ENCODE measurements at places on chromosomes 6 and 20. TPM values are rescaled to one million over a fixed set of nuclear protein-coding genes. Genes with fewer than 3 reads are reported as not detected.

GRCh38 chr6:167856999-167857660, 30.4 kb downstream of the AFDN start:
- no peak overlapping the region for H3K27ac ChIP-seq
- no peaks in the 10 kb centered on the region for H3K27me3 ChIP-seq
- H3K4me3 ChIP-seq, result no peak overlapping the region
- DNase-seq, result no peak
- H3K4me1 ChIP-seq, result no peaks in the 10 kb centered on the region

DNA sequence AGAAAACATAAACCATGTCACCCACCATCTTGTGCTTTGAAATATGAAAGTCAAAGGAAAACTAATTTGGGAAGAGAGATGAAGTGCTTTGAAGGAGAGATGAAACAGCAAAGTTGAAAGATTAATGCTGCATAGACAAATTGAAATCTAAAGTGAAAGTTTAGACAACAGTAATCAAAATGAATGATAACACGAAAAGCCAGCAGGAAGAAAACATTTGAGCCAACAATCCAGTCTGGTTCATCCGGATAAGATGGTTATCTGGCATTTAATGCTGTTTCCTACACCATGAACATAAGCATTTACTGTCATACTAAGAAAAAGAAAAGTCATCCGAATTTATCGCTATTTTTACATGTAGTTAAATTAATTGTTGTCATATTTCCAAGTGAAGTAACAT, 595 bp downstream of the HAO1 start:
- H3K4me3 ChIP-seq, result no peak overlapping the region
- no peaks in the 10 kb centered on the region for H3K4me1 ChIP-seq
- no peaks in the 10 kb centered on the region for H3K36me3 ChIP-seq
- no peak overlapping the region for H3K27ac ChIP-seq
- no peak for DNase-seq
- no peaks in the 10 kb centered on the region for H3K27me3 ChIP-seq

- DNase-seq, result peak; percentile 96
- no peaks in the 10 kb centered on the region for H3K27me3 ChIP-seq
- H3K36me3 ChIP-seq, result no peaks in the 10 kb centered on the region
These were observed 117.6 kb upstream of the UST start for GRCh38 chr6:148629181-148629580.

DNA sequence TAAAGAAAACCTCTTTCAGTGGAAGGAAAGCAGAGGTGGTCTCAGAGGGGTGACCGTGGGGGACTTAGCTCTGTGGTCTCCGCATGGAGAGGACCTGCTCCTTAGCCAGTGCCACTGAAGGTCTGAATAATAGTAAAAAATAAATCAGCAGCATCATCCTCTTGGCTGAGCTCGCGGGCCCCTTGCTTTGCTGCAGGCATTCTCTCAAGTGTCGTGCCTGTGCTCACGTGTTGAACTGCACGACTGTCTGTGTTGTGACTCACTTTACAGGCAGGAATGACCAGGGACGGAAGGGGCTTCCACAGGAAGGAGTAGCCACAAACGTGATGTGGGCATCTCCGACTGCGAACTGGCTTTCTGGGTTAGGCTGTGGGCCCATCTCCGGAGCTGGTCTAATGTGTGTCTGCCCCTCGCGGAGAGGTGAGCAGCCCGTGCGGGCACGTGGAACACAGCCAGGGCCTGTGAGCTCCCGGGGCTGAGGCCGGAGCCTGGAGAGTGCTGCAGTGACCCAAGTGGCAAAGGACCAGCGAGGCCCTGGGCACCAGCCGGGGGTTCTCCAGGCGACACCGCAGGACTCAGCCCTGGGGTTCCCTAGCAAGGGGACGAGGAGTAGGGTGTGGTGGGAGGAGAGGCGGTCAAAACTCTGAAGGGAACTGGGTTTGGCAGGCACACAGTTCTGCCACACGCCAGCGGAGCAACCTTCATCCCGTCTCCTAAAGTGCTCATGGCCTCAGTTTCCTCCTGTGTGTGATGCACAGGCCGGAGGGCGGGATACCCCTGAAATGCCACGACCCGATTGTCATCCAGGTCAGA, 89.2 kb downstream of the RAMACL start:
- no peak overlapping the region for H3K4me3 ChIP-seq
- no peak for DNase-seq
- H3K27ac ChIP-seq, result no peak overlapping the region
- H3K27me3 ChIP-seq, result no peaks in the 10 kb centered on the region
- peaks cover 3% of the 10 kb centered on the region for H3K4me1 ChIP-seq

DNA sequence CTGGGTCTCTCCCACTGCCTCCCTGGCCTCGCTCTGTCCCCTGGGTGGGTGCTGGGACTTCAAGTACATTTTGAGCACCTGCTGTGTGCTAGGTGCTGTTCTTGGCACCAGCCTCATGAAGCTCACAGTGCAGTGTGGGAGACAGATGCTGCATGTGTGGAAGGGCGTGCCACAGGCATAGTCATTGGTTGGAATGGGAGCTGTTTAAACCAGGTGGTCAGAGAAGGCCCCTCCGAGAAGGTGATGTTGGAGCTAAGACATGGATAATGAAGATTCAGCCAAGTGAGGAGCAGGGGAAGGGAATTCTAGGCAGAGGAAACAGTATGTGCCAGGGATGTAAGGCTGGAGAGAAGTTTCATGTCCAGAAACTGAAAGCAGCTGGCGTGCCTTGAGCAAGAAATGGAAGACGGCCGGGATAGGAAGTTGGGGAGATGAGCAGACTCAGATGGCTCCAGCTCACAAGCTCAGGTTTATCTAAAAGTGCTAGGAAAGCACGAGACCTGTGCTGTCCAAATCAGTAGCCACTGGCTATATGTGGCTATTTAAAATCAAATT, 9.9 kb downstream of the LPIN3 start:
- H3K4me3 ChIP-seq, result no peak overlapping the region
- H3K27ac ChIP-seq, result no peak overlapping the region
- DNase-seq, result peak; percentile 61
- peaks cover 17% of the 10 kb centered on the region for H3K4me1 ChIP-seq

The OOEP gene
- not detected for total RNA-seq

The KCNB1 gene
- total RNA-seq, result 2.7 TPM

The NHSL1 gene
- 21.7 TPM for total RNA-seq
